ENCODE measurements at places on chromosomes 1 and 21.

DNA sequence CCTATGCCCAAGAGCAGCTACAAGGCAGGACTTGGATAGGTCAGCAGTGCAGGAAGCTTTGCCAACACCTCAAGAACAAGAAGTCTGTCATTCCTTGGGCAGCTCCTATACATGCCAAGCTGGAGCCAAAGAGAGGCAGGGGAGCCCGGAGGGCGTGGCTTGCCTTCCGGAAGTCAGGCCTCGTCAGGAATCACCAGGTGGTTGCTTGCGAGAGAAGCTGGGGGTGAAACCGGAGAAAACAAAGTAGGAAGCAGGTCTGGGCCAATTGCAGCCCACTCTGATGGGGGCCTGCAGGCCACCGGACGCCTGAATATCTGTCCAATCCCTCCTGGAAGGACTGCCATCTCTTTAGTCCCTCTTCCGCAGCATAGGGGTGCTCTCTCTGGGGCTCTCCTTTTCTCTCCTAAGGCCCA is 794 bp upstream of the FAM76A start:
- DNase-seq = no peak

GRCh38 chr1:156367383-156368156 is 1.4 kb upstream of the RHBG start:
- DNase-seq = no peak

GRCh38 chr1:218436346-218436745 is 91.2 kb downstream of the TGFB2 start:
- no peak for DNase-seq

DNA sequence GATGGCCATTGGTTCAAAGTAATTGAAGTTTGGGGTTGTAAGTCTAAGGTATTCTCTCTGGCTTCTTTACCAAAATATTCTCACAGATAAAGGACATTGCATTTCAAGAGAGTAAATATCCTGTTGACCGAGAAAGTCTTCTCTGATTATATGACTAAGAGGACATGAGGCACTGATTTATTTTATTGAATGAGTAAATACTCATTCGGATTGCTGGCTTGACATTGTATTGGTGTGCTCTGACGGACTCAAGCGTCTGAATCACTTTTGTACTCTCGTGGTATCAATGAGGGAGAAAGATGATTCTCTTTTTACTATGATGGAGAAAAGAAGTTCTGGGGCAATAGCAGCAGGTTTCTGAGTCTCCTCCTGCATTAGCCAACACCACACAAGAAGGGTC is 205.3 kb upstream of the RRP15 start:
- no peak for DNase-seq

GRCh38 chr1:232969799-232970198 is 19.4 kb downstream of the NTPCR start:
- DNase-seq = no peak

DNA sequence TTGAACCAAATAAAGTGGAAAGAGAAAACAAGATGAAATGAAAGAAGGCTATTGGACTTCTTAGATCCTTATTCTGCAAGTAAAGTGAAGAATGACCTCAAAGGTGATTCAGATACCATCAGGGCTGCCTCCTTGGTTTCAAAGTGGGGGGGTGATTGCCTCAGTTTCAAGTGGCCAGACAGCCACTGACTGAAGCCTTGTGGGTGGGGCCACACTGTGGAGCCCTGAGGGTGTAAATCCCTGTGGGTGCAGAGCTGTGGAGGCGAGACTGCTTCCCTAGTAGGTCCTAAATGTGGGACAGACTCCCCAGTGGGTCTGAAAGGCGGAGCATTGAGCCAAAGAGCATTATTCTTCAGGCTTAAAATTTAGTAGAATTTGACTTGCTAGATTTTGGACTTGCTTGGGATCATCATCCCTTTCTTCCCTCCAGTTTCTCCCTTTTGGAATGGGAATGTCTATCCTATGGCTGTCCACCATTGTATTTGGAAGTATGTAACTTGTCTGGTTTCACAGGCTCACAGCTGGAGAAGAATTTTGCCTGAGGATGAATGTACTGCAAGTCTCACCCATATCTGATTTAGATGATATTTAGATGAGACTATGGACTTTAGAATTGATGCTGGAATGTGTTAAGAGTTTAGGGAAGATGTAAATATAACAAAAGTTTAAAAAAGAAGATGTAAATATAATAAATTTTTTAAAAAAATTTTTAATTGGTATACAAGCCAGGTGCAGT is 71.6 kb upstream of the SOX13 start:
- no peak for DNase-seq

- DNase-seq = no peak
Measured at GRCh38 chr1:48581270-48581669, 109.3 kb upstream of the SPATA6 start.

DNA sequence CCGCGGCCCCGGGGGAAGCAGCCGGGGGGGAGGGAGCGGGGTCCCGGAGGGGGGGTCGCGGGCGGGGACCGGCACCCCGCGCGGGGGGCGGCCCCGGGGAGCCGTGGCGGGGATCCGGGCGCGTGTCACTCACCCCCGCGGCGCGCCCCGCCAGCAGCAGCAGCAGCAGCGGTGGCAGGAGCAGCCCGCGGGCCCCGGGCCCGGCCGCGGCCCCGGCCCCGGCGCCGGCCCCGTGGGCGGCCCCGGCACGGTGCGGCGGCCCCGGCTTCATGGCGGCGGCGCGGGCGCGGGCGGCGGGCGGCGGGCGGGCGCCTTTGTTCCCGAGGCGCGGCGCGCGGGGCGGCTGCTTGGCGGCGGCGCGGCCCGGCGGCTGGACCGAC is 252 bp downstream of the SDC3 start:
- no peak for DNase-seq

DNA sequence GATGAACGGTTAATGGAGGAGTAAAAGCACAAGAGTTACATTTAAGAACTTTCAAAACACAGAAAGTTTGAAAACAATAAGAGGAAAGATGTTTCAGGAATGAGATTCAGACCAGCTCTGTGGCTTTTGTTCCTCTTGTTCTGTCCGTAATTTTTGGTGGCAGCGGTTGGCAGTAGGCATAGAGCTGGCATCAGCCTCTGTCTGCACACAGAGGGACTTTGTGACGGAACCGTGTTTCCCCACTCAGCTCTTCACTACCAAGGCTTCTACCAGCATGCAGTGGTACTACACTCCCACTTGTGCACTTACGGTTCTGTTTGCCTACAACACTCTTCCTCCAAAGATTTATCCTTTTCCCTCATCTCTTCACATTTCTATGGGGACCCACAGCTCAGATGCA is 212.8 kb downstream of the DSCAM start:
- no peak for DNase-seq

- DNase-seq = no peak
Measured at GRCh38 chr1:1179983-1180861, 6.5 kb downstream of the TTLL10 start.

DNA sequence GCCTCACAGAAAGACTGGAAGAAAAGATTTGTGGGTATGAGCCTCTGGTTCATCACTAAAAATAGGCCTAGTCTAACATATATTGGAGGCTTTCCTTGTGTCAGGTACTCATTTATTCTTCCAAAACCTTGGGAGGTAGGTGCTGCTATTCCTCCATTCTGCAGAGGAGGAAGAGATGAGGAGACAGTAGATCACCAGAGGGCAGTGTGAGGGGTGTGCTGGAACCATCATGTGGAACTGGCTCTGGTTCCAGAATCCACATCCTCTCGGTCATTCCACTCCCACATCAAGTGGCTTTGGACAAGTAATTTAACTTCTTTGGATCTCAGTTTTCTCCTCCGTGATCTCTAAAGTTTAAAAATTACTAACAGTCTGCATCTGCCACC is 7.4 kb upstream of the INKA2 start:
- DNase-seq = no peak

GRCh38 chr1:29502911-29503840 is 266.9 kb downstream of the PTPRU start:
- no peak for DNase-seq

GRCh38 chr1:165543532-165544438 is at the start of gene LRRC52:
TSS of gene LRRC52 (plus strand) at chr1:165544000. CDS start at chr1:165544297, 297 bp downstream.
- no peak for DNase-seq

DNA sequence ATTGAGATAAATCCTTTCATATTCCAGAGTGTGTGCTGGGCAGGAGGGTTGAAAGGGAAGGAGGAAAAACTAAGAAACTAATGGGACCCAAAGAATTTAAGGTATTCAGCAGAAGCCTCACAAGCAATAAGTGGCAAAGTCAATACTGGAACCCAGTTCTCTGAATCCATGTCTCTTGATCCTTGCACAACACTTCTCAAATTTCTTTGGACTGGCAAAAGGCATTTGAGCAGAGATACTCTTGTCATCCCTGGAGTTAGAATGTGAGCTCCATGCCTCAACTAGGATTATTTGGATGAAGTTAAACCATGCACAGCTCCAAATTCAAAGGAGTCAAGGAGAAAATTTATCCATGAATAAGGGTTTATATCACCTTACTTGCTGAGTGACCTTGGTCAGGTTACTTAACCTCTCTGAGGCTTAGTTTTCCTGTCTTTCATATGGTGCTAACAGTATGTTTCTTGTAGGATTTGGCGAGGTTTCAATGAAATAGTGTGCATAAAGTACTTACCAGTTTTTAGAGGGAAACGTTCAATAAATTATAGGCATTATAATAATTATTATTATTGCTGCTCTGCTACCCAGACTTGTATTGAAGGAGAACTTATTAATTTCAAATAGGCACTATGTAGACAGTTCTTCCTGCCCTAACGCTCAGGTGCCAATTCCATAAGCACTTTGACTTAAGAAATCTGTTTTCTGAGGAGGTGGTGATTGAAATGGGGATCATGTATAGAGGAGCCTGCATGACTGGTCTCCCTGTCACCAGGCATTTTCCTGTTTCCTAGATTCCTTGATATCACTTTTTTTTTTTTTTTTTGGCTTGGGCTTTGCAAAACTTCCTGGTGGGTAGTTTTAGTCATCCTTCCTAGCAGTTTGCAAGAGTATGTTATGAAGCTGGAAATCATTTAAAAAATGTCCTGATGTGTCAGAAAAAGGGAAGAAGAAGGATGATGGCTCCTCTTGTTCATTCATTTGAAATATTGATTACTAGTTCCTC is 125.0 kb upstream of the JUN start:
- peak; percentile 64 for DNase-seq

- peak; percentile 76 for DNase-seq
Measured at GRCh38 chr1:147892731-147893214, 9.8 kb upstream of the GJA8 start.

DNA sequence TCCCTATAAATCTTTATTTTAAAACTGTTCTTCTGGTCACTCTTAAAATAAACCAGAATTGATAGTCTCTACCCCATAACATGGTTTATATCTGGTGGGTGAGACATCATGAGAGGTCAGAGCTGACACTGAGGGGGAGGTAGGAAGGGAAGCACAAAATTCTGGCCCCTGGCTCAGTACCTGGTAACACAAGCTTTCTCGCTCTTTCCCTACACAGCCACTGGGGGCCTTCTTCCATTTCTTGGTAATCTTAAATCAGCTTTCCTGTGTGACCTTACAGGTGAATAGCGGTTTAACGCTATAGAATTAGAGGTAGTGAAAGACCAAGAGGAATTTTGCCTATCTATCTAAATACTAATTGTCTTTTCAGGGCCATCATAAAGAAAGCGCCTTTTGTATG is 5.4 kb downstream of the CRNN start:
- no peak for DNase-seq

DNA sequence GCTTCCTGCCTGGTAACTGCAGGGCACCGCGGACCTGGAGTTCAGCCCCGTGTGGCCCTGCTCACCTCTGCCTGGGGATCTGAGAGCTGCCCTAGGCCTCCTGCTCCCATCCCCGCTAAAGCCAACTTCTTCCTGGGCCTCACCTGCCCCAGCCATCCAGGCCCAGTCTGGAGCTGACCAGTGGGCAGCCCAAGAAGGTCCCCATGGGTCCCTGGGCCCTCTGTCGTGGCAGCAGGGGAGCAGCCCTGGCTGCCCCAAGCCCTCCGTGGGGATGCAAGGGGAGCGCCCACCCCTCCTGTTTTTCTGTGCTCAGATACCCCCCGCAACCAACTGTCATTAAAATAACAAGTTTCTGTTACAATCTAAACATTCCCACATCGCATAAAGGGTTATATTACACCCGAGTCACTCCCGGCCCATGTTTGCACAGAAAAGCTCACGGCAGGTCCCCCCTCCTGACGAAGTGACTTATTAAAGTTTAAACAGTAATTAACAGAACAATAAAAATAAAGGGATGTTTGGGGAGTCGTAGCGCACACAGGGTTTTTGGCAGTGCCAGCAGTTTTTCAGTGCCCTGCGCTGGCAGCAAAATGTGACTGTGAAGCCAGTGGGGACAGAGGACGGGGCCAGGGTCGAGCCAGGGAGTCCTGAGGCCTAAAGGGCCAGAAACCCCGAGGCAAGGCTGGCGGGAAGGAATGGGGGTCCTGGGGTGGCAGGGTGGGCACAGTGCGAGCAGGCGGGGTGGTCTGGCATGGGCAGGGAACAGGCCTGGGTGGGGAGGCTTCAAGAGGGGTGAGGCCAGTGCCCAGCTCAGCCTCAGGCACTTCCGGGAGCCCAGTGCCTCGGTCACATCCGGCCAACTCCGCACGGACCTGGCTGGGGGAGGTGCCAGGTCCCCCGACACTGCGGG is 121.5 kb downstream of the CASZ1 start:
- DNase-seq = no peak

GRCh38 chr21:30227128-30227527 is 11.2 kb upstream of the CLDN8 start:
- DNase-seq = no peak

GRCh38 chr1:53956308-53957168 is 10.4 kb downstream of the LRRC42 start:
- peak; percentile 21 for DNase-seq

DNA sequence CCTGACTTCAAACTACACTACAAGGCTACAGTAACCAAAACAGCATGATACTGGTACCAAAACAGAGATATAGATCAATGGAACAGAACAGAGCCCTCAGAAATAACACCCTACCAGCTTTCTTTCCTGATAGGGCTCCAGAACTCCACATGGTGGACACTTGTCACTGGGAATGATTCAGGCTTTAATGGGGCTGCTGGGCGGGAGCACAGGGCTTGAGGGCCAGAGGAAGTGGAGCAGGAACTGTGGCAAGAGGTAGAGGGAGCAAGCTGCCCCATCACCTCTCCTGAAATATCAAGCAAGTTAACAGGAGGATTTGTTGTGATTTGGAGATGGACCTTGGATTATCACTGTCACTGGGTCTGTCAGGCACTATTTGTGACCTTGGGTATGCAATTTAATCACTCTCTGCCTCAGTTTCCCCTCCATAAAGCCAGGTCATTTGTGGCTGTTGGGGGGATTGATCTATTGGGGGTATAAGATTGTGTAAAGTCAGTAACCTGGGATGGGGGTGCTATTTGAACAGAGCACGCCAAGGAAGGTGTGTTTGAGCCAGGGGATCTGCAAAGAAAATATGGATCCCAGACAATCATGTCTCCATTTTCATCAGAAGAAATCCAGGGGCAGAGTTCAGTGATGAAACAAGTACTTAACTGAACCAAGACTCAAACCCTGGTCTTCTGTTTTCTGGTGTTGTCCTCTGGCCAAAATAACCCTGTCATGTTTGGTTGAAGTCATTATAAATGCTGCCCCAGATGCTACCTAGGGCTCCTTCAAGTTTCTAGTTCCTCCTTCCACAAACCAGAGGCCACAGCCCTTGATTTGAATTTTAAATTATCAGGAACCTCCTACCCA is 25.2 kb downstream of the ETS2 start:
- no peak for DNase-seq

Measured in cardiac muscle cell (in vitro differentiated cells and primary cell).